ENCODE measurements at places on chromosomes 2 and 18.

DNA sequence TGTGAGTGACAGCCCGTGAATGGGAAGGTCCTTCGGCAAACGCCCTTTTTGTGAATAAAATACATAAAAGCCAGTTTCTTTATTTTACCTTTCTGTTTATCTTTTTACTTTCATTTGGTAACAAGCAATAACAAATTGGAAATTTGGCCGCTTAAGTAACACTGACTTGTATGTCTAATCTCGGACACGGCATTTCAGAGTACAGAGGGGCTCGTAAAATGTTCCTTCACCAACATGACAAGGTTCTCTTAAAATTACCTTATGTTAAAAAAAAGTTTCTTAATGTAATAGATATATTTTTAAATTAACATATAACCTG lies 558 bp upstream of the NEMP2 start:
- no peak for DNase-seq

- no peak for DNase-seq
Observed at GRCh38 chr2:131044757-131045150, 48.5 kb downstream of the FAM168B start.

DNA sequence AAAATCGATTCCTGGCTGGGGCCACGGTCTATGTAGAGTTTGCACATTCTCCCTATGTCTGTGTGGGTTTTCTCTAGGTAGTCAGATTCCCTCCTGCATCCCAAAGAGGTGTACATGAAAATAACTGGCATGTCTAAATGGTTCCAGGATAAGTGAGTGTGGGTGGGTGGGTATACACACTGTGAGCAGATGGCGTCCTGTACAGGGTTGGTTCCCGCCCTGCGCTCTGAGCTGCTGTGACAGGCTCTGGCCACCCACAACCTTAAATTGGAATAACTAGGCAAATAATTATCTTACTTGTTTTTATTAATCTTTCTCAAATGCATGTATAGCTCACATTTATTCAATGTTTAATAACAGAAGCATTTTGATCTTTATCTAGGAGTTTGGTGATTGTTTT lies 16.3 kb downstream of the THOC1 start:
- DNase-seq: no peak

GRCh38 chr2:5057891-5058351 lies 634.3 kb upstream of the SOX11 start:
- no peak for DNase-seq

DNA sequence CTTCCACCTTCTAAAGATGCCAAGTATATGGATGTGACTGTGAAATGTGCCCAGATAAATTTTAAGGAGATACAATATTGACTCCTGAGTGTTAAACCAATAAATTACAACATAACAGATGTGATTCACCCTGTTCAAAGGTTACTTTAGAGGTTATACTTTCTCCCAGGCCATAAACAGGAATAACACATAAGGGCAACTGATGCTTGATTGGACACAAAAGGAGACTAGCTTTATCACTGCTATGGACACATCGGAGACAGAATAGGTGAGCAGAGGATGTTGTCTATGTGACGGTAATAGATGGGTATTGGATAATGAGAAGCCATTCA lies 31.9 kb upstream of the SLC25A52 start:
- no peak for DNase-seq

Measured in heart left ventricle (tissue), 16 donors.